GM23248 (cell line): ENCODE measurements at places on chromosomes 7 and 10. TPM values are rescaled to one million over a fixed set of nuclear protein-coding genes. Genes with fewer than 3 reads are reported as not detected.
A peak's percentile ranks its signal among the peaks of the same experiment; 100 is the strongest.

- DNase-seq = no peak
Measured at GRCh38 chr10:35934642-35934995, 292.5 kb upstream of the FZD8 start.

DNA sequence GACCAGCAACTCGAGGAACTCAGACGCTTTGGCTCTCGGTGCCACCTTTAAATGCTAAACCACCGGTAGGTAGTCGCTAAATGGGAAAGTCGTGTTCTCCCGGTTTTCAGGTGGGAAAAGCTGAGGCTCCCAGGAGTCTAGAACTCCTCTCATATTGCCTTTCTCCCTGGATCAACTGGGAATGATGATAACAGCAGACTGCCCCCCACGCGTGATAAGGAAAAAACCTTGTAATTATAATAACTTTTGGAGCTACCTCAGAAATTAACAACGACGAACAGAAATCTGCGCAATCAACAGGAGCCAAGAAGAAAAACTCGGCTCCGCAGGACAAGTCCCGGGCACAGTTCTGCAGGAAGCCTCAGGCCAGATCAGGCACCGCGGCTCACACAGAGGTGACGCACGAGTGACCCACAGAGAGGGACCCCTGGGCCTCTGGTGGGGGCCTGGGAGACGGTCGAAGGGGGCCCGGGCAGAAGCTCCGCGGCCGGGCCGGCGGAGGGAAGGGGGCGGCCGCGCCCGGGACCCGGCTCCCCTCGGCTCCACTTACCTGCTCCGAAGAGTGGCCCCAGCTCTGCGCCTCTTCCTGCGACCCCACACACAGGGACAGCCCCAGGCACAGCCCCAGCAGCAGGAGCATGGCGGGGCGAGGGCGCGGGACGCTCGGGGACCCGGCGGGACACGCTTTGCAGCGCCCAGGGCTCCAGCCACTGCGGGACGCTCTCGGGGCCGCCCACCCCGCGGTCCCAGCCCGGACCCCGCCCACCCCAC, at the start of gene ITIH5:
Gene ITIH5, minus strand, starts transcription at position 714 of the 771 bp plus-strand sequence. Its CDS starts 74 bp downstream, at position 640.
- DNase-seq = peak; percentile 28

GRCh38 chr7:12970626-12971025, 283.2 kb downstream of the ARL4A start:
- no peak for DNase-seq

GRCh38 chr10:27743012-27743876, 2.4 kb downstream of the MKX start:
- DNase-seq = peak; percentile 71

DNA sequence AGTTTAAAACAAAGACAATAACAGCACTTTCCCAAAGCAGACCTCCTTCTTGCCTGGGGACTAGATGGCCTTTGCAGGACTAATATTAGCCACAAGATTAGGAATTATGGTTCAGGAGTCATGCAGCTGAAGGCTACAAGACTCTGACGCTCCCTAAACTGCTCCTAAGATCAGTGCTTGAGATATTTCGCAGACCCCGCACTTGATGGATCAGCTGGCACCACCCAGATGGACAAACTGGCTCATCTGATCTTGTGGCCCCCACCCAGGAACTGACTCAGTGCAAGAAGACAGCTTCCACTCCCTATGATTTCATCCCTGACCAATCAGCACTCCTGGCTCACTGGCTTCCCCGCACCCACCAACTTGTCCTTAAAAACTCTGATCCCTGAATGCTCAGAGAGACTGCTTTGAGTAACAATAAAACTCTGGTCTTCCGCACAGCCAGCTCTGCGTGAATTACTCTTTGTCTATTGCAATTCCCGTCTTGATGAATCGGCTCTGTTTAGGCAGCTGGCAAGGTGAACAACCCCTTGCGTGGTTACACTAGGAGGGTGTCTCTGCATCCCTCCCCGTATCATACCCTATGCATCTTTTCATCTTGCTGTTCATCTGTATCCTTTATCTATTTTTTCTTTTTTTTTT, 26.9 kb upstream of the NRBF2 start:
- DNase-seq = peak; percentile 82

The IFT22 gene
- total RNA-seq = 40.1 and 51.9 TPM in 2 replicates

DNA sequence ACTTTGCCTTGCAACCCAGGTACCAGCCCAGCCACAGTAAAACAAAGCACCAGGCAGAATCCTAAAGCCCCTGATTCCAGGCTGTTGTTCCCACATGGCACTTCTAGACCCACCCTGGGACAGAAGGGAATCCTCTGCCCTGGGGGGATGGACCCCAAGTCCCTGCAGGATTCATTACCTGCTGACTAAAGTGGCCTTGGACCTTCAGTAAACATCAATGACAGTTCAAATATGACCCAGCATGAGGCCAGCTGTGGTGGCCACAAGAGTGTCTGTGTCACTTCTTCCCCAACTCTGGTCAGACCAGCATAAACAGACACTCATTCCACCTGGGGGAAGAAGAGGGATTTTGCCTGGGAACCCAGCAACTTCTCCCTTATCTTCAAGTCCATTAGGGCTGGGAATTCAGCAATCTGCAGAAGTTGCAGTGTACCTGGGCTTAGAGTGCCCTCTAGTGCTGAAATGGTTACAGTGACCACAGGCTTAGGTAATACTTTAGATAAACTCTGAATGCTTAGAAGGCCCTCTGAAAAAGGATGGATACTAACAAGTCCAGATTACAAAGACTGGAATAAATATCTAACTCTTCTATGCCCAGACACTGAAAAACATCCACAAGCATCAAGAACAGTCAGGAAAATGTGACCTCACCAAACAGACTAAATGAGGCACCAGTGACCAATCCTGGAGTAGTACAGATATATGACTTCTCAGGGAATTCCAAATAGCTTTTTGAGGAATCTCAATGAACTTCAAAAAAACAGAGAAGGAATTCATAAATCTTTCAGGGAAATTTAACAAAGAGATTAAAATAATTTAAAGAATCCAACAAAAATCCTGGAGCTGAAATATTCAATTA, 108.5 kb upstream of the TMEM168 start:
- peak; percentile 72 for DNase-seq

The DNTT gene
- not detected in 2 replicates for total RNA-seq

The ACTR1A gene
- total RNA-seq = 109 and 134 TPM in 2 replicates

The GIMAP1 gene
- not detected in 2 replicates for total RNA-seq

GRCh38 chr7:148738737-148739535, 40.2 kb downstream of the CUL1 start:
- peak; percentile 37 for DNase-seq

The ZNF316 gene
- 14.3 and 28.6 TPM in 2 replicates for total RNA-seq

- DNase-seq = peak; percentile 55
Measured at GRCh38 chr7:26937939-26938623, 73.7 kb upstream of the SKAP2 start.

DNA sequence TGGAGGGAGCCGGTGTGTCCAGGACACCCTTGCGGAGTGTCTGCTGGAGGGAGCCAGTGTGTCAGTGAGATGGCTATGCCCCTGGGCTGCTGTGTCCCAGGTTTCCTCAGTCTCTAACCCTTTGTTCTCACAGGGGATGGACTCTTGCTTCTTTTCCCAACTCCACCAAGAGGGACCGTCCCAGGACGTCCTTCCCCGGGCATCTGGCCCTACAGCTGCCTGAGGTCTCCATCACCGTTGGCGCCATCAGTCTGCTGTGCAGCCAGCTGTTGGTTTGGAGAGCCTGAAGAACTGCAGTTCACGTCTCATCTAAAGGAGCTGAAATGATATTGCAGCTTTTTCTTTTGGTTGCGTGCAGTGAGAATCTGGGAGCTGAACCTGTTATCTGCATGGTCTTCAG, 136.2 kb downstream of the VIPR2 start:
- DNase-seq = no peak

The C10orf53 gene
- total RNA-seq = not detected in 2 replicates

GRCh38 chr10:5297466-5297865, 67.3 kb upstream of the UCN3 start:
- DNase-seq = peak; percentile 63

DNA sequence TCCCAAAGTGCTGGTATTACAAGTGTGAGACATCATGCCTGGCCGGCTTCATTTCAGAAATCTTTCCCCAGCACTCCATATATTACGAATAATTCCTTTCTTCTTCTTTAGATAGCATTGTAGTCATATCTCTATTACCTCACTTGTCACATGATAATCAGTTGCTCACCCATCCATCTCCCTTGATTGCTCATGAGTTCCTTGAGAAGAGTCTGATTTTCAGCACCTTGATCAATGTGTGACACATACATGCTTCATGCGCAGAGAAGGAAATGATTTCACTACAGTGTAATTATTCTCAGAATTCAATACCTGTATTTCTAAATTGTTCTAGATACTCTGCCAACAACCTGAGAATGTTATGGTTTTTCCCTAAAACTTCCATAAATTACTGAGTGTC, 26.7 kb upstream of the GGCT start:
- DNase-seq = peak; percentile 12

GRCh38 chr10:107451047-107451446, 286.5 kb upstream of the SORCS1 start:
- no peak for DNase-seq
